ENCODE measurements at places on chromosomes 11 and 22.
A peak's percentile ranks its signal among the peaks of the same experiment; 100 is the strongest.

DNA sequence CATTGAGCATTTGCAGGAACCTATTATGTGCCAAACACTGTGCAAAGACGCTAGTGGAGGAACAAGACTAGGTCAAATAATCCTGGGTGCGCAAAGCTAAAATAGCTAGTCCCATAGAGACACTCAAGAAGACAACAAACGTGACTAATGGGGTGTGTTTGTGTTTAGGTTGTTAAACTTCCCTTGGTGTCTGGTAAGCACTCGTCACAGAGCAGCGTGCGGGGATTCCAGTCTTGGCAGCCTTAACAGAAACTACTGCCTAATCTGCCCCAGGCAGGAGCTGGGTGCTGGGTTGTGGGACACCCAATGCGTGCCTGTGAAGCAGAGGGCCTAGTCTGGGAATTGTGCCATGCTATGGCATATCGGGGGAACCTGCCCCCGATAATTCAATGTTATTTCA, 10.8 kb upstream of the CALCB start:
- no peak for DNase-seq

DNA sequence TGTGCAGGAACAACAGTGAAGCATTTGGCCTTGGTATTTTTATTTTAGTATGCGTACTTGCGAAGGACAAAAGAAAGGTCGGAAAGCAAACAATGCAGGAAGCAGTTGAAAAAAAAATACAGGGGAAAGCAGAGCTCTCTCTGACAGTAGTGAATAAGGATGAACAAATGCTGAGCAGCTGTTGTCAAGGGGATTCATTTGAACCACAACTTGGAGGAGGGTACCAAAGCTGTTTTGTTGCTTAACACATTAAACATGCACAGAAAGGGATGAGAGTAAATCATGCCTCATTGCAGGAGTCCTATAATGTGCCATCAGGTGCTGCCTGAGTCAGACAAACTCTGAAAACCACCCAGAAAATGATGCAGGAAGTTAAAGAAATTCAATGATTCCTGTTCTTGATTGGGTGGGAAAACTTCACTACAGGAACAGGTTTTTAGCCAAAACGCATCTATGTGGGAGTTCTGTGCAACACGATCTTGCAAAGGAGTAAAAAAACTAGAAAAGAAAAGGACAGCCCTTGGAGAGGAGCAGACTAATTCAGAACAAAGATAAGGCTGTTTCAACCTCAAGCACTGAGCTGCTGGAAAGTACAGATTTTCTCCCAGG, 2113.5 kb downstream of the LRRC4C start:
- DNase-seq: no peak

DNA sequence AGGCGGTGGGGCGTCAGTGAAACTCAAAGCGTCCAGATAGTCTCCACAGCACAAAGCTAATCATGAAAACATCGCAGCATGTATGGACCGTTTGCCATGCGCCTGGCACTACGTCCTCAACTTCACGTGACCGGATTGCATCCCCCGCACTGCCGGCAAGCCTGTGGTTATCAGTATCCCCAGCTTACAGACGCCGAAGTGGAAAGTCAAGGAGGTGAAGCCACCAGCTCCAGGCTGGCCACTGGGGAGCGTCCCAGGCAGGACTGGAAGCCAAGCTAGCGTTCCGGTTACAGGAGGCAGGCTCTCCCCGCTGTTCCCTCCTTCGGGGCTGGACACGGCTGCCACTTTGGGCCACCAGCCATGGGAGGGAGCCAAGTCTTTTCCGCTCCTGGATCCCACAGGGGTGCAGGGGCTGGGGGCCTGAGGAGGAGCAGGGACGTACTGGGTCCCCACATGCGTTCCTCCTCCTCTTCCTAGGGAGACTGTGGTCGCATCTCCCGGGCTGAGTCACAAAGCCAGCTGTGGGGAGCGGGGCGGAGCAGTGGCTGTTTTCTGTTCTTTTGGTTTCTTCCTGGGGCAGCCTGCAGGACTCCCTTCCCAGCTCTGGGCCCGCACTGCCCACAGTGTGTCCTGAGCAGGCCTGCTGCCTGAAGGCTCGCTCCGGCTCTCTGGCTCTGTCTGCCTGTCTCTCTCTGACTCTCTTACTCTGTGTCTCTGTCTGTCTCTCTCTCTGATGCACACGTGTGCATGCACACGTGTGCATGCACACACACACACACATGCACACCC, 4.3 kb upstream of the OSBPL5 start:
- no peak for DNase-seq

GRCh38 chr11:73141031-73141308, 1.1 kb downstream of the FCHSD2 start:
- DNase-seq: peak; percentile 33

DNA sequence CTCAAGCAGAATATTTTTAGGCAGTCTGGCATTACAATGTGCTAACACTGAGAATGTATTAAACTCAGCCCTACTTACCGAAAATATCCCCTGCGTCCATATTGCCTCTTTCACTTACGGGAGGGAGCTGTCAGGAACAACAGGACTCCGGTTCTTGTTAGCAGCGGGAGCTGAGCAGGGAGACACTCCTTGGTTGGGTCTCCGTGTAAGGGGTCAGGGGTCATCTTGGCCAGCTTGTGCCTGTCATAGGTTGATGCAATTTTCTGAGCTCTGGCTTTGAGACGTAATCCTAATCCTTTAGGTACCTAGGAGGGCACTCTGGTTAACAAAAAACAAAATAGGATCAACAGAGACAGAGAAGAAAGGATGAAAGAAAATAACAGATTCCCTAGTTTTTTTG, 1477.2 kb downstream of the BRD1 start:
- DNase-seq: no peak
